ENCODE measurements at places on chromosomes 4 and X.

DNA sequence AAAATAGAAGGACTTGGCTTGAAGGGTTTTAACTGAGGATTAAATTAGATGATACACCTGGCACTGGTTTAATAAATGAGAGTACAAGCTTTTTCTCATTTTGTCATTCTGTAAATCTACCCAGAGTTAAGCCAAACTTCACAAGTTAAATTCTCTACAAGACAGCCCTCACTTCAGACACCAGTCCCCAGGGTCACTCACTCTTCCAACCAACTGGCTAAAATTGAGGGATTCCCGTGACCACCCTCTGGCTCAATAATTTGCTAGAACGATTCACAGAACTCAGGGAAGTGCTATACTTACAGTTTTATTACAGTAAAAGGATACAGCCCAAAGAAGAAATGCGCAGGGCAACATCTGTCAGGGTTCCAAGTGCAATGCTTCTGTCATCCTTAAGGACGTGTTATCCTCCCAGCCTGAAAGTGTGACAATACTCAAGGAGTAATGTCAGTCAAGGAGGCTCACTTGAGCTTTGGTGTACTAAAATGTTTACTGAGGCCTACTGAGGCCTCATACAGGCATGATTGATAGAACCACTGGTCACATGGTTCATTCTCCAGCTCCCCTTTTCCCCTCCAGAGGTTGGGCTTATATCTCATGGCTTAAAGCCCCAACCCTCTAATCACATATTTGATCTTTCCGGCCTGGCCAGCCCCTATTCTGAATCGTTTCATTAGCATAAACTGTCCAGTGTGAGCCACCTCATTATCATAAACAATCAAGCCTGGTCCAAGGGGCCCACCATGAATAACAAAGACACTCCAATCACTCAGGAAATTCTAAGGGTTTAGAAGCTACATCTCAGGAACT, 9.6 kb upstream of the TMSB4X start:
- DNase-seq = no peak

GRCh38 chr4:132564920-132565319, 584.2 kb upstream of the PCDH10 start:
- no peak for DNase-seq

GRCh38 chrX:150868625-150869024, 29.8 kb downstream of the CD99L2 start:
- DNase-seq = no peak

- no peak for DNase-seq
Observed at GRCh38 chrX:124240422-124240821, 92.0 kb upstream of the TEX13D start.

GRCh38 chrX:149079805-149080406, 425.2 kb downstream of the IDS start:
- no peak for DNase-seq

- DNase-seq = no peak
Observed at GRCh38 chrX:140672840-140673731, 36.5 kb upstream of the LINC00632 start.

- no peak for DNase-seq
Observed at GRCh38 chr4:40969501-40969900, 219.7 kb downstream of the NSUN7 start.

- no peak for DNase-seq
Observed at GRCh38 chr4:101074326-101074725, 273.0 kb downstream of the PPP3CA start.

- no peak for DNase-seq
Observed at GRCh38 chrX:20130357-20130756, 11.3 kb downstream of the EIF1AX start.

DNA sequence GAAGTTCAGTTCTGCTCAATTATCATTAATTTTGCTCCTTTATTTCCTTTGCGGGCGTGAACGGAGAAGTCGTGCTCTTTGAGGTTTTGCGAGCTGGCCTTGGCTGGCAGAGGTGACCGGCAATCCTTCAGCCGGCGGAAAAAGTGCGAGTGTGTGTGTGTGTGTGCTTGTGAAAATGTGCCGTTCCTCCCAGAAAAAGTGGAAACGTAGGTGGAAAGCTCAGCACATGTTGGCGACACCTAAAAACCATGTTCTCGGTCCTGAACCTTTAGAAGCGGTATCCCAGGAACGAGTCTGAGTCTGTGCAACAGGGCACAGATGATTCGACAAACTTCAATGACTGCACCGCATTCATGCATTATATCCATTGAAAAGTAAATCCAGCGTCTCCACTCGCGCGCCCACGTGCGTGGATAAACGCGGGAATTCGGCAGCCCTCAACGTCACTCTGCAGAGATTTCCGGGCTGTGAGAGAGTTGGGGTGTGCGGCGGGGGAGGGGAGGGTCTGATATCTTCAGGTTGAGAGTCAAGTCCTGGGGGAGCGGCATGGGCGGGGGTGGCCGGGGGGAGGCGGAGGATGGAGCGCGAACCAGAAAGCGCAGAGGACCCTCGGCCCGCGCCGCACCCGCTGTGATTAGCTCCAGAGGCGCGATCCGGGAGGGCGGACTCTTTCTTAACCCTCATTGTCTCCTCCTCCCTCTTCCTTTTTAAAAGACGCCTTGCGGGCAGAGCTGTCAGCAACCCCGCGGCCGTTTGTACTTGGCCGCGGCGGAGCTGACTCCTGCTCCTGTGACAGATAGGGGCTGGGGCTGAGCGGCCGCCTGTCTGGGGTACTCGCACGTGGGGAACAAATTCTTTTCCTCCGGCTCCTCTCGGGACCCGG, at the start of gene SHISA3:
Gene SHISA3 (plus strand): TSS at position 737 of the 883 bp plus-strand sequence. CDS start 569 bp downstream, outside the sequence.
- DNase-seq = no peak

DNA sequence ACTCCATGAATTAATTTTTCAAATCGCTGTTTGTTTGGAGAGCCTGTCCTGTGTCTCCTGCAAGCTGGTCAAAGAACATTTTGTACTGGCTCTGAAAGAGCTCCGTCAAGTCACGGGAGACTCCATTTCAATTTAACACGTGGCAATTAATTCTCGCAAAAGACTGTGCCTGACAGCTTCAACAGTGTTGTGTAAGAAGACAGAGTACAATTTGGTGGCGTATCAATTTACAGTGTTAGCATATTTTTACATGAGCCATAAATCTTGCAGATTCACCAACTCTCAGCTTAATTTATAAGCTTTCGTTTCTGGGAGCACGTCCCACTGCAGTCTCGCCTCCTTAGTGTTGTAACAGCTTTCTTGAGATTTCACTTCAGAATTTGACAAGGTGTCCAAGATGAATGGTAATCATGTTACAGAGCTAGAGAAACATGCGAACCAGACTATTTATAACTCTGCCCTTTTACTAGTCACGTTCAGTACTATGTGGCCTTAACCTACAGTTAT, 70.8 kb downstream of the RWDD4 start:
- no peak for DNase-seq

DNA sequence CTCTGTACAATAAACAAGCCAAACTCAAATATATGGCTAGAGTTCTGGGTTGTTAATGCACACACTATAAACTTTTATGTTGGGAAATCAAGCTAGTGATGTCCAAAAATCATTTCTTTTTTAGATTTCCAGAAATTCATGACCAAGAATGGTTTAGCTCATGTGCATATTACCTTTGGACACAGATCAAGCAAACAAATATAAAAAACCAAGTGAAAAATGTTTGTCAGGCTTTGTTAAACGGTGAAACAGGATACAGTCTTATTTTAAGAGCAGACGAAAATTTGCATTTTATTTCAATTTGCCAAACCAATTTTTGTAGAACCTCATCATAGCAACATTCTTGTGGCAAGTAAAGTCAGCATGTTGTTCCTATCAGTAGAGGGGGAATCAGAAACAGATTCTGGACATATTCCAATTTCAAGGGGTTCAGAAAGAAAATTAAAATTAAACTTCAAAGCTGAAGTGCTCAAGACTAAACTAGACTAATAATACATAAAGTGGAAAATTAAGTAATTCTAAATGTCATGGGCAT, 413.6 kb downstream of the TRIML1 start:
- DNase-seq = no peak

DNA sequence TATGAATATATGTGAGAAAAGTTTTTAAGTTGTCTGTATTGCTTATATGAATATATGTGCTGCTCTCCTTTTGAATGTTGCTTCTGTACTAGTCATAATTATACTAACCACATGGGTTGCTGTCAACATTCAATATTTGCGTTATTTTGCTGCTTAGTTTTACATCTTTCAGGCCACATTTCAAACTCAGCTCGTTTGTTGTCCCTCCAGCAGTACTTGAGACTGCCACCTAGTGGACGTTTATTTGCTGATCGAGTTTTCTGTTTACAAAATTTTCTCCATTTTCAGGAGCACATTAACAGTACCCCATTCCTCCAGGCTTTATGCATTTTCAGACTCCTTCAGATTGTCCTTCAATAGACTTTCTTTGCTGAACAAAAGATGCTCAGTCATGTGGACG, 75.8 kb downstream of the NUDT11 start:
- no peak for DNase-seq

GRCh38 chr4:173934201-173934600, 349.3 kb downstream of the FBXO8 start:
- DNase-seq = no peak

DNA sequence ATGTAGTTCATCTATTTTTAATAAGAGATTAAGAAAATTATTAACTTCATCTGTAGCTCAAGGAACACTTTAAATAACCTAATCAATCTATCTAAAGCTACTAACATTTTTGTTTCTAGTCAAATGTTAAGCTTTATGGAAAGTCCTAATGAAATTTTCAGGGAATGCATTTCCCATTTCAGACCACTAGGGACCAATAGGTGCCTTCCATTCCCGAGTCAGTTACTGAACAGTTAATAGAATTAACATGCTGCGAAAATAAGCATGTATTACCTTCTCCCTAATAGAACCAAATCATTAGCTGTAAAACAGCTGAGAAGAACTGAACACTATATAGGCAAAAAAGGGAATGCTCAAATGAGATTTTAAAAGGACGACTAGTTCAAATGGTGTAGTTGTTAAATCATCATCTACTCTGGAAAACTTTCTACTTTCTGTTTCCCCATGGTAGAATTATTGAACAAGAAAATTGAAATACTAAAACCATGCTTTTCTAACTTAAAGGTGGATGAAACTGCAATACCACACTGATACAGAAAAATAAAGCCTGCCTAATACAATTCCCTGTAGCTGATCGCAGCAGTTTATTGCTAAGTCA, 22.5 kb downstream of the STX18 start:
- no peak for DNase-seq

- DNase-seq = no peak
Observed at GRCh38 chr4:84611531-84611930, 28.6 kb downstream of the CDS1 start.

GRCh38 chr4:183960962-183961541, 55.9 kb downstream of the STOX2 start:
- no peak for DNase-seq

- no peak for DNase-seq
Observed at GRCh38 chr4:110837896-110838450, 215.1 kb upstream of the PITX2 start.

DNA sequence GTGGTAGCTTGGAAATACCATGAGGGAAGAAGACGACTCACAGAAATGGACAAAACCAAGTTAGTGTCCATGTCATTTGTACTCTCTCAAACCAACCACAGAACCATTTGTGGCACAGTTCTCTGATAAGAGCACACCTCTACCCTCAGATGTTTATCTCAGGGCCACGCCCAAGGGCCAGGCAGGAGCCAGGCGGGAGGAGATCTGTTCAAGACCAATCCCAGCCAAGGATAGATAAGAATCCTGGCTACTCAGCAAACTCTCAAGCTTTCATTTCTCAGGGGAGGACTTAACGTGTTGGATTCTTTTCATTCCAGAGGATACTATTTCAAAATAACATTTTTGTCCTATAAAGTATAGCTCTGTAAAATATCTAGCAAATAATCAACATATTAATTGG, 95.0 kb downstream of the NYX start:
- no peak for DNase-seq

- DNase-seq = no peak
Observed at GRCh38 chrX:39336671-39337311, 535.5 kb downstream of the MID1IP1 start.

GRCh38 chr4:136749989-136750388, 782.3 kb downstream of the PCDH18 start:
- no peak for DNase-seq

DNA sequence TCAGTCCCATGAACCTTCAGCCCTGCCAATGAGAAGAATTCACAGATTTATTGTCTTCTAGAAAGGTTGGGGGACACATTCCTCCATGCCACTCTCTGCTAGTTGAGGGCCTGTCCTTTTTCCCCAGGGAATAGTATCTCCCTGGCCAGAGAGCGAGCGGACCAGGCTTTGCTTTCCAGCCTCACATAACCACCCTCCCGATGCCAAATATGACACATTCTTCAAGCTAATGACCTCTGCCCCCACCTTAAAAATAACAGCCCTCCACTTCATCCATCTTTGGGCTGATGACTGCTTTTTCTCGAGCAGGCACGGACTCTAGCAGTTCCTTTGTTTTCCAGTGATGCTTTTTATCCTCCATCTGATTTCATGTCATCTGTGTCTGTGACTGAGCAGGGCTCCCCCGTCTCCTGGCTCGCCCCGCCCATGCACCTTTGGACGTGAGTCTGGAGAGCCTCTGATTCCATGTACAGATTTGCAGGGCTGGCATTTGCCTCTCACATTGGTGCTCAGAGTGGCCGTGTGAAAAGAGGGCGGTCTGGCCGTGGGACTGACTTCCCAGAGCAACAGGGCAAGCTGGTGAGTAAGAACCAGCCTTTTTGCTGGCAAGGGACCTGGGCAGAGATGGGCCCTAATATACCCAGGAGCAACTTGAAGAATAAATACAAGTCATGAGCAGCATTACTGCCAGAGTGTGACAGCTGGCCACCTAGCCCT, 279.8 kb downstream of the BCOR start:
- DNase-seq = no peak

DNA sequence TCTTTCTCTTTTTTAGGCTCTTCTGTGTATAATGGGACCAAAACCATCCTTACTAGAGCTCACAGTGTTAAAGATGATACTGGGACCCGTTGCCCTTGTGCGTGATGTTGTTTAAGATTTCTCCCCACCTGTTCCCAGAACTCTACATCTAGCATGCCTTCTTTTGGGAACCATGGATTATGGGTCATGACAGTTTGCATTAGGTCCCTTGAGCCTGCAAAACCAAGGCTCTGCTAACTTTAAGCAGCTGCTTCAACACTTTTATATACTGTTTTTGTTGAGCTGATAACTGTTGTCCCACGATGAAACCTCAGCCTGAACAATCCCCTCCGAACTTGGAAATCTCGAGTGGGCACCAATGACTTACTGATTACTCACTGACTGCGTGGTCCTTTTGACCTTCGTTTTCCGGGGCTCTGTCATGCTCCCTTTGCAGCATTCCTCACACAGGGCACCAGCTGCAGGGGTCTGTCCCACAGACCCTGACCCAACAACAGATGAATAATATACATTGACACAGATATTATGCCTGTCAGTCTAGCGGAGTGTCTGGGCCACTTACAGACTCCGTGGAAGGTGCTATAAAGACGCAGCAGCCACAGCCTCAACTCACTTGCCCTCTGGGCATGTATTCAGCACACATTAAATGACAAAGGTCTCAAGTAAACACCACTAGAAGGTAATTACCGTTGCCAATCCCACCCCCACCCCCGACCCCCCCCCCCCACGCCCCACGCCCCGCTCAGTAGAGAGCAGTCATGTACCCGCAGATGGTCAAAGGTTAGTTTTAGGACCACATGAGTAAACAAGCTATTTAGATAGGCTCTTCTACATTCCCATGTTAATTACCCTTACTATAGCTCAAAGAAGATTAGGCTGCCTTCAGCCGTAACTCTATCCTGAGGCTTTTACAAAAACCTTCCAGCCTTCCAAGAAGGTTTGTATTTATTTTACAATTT, 162.0 kb upstream of the WDFY3 start:
- no peak for DNase-seq

All from stimulated activated CD4-positive, alpha-beta T cell treated with anti-CD3 and anti-CD28 coated beads, Interleukin-1b, Interleukin-23, amount 100 ng/mL, for 1 hour (primary cell).